ENCODE measurements at places on chromosomes 11 and 22.

GRCh38 chr22:36422287-36423014, 34.7 kb upstream of the MYH9 start:
- DNase-seq, result no peak

DNA sequence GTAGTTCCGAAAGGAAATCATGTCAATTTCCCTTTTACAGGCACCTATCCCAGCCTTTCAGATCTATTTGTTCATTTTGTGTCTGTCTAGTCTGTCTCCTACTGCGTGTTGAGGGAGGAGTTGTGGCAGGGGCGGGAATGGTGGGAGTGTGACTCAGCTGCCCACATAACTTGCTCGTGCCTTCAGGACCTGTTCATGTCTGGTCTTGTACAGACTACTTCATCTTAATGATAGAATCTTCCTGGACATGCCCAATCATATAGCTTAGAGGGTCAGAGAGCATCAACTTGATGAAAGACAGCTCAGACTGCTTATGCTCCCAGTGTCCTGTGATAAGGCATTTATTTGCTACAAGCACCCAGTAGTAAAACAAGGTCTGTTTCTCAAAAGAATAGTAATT, 61.0 kb upstream of the BIRC3 start:
- no peak for DNase-seq

- DNase-seq, result no peak
Observed at GRCh38 chr11:84021291-84021690, 735.1 kb upstream of the CCDC90B start.

DNA sequence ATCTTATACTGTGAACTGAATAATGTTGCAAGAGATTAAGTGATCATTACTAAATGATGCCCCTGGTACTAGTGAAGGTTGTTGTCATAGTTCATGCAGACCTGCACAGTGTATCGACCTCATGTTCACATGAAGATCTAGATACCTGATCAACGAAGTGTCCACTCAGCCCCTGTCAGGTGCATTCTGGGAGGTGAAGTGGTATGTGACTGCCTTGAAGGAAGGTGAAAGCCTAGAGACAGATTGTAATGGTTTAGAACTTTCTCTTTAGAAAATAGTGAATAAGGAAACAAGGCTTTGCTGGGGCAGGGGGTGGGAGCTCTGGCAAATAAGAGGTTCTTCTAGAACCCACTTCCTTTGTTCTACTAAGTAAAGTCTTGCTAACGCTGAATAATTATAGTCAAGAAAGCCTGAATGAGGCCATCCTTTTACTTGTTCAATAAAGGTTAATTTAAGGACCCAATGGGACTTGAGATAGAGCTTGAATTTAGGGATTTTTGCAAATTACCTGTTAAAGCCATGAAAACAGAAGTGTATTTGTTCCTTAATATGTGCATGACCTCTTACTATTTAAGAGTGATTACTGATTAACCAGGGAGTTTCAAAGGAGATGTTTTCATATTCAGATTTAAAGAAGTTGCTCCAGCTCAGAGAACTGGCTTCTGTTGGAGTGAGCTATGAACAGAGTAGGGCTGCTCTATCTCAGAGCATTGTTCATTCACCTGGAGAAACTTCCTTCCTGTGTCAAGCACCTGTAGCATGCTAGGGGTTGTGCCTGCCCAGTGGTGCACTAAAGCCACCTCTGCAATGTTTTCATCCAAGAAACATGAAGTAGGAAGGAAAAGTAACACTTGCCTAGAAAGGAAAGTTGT, 45.3 kb downstream of the C22orf31 start:
- no peak for DNase-seq

- no peak for DNase-seq
Observed at GRCh38 chr11:35337914-35338305, 81.4 kb downstream of the SLC1A2 start.

- DNase-seq, result no peak
Observed at GRCh38 chr11:115179636-115180035, 324.6 kb downstream of the CADM1 start.

- DNase-seq, result no peak
Observed at GRCh38 chr11:128201801-128202200, 385.6 kb downstream of the ETS1 start.

DNA sequence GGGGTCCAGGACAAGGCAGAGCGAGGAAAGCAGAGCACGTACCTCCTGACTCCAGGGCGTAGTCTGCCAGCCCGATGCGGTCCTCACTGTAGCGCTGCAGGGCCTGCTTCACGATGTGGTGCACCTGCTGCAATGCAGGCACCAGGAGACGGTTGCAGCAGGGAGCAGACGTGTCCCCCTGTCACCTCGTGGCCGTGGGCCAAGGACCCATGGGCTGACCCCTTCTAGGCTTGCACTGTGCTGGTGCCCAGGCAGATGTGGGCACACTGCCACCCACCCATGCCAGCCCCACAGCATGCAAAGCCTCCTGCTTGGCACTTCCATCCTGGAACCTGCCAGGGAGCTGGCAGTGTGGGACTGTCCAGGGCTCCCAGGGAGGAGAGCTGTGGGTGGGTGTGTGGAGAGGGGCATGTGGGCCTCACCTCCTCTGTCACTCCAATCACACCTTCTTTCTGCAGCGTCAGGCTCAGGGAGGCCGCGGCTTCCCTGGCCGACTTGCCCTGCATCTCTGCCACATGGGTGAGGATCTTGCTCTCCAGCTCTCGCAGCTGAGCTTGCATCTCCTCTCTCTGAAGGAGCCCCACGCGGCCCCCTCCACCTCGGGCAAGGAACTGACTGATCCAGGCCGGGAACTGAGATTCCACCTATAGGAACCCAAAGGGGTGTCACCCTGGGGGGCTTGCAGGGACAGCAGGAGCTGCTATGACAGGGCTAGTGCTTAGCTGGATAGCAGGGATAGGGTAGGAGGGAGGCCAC, 16.3 kb downstream of the SUN2 start:
- no peak for DNase-seq

- DNase-seq, result no peak
Observed at GRCh38 chr11:112634551-112634950, 326.7 kb upstream of the NCAM1 start.

GRCh38 chr11:625636-626268, 997 bp upstream of the CDHR5 start:
- no peak for DNase-seq

DNA sequence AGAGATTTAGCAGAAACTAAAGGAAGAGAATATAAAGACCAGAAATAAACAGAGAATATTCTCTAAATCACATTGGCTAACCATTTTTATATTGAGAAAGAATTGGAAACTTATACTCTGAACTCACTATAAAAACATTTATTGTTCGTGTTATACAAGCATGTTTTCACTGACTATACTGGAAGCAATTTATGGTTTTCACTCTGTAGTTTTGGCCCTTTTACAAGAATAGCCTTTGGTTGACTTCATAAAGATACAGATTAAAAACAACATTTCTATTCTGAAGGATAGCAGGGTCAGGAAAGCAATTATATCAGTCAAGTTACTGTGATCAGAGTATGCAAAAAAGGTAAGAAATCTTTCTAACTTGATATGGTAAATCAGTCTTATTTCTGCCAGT, 965.7 kb upstream of the FAT3 start:
- DNase-seq, result no peak

All from stimulated activated CD4-positive, alpha-beta T cell treated with anti-CD3 and anti-CD28 coated beads, Interleukin-15, amount 100 ng/mL, for 24 hours (primary cell).